ENCODE measurements at places on chromosomes 12 and 14.

DNA sequence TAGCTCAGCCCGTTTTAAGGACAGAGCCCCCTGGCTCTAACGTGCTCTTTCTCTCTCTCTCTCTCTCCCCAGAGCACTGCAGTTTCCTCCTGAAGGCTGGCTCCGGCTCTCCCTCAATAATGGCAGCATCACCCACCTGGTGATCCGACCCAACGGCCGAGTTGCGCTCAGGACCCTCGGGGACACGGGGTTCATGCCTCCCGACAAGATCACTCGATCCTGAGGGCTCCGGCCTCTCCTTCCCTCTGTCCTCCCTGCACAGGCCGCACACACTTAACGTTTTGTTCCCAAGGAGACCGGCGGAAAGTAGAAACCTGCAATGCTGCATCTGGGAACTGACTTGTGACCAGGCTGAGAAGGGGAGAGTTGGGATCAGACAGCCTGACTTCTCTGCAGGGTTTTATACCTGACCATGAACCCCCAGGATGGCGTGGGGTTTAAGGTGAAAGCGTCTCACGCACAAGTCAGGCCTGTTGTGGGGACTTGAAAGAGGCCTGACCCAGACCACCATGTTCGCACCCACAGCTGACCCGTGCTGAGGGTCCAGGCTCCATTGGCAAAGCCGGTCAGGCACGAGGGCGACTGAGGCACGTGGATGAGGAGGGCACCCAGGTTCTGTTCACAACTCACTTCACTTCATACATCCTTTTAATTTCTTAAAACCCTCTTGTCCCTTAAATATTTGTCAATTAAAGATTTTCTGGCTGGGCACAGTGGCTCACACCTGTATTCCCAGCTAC lies 10.1 kb downstream of the PGAM5 start:
- no peak overlapping the region for H3K4me3 ChIP-seq
- H3K4me1 ChIP-seq, result peaks cover 2% of the 10 kb centered on the region
- DNase-seq, result no peak
- no peak overlapping the region for H3K27ac ChIP-seq

DNA sequence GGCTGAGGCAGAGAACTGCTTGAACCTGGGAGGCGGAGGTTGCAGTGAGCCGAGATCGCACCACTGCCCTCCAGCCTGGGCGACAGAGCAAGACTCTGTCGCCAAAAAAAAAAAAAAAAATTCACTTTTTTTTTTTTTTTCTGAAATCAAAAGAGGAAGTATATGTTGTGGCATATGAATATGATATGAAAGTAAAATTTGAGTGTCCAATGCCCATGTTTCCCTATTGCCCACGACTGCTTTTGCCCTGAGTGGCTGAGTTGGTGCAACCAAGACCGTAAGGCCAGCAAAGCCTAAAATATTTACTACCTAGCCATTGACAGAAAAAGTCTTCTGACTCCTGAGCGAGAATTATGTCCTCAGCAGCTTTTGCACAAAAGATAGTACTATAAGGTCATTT lies 101.7 kb upstream of the PARP11 start:
- DNase-seq, result no peak
- H3K4me1 ChIP-seq, result peaks cover 53% of the 10 kb centered on the region
- no peaks in the 10 kb centered on the region for H3K27me3 ChIP-seq
- H3K36me3 ChIP-seq, result peaks cover 12% of the 10 kb centered on the region
- peak overlapping the region; percentile 52 for H3K4me3 ChIP-seq

GRCh38 chr12:31370531-31371255 lies 44.7 kb upstream of the SINHCAF start:
- H3K36me3 ChIP-seq, result no peaks in the 10 kb centered on the region
- peaks cover 2% of the 10 kb centered on the region for H3K27me3 ChIP-seq
- H3K4me3 ChIP-seq, result no peak overlapping the region
- no peak for DNase-seq

- no peak overlapping the region for H3K4me3 ChIP-seq
- H3K36me3 ChIP-seq, result peaks cover 31% of the 10 kb centered on the region
- H3K27me3 ChIP-seq, result no peaks in the 10 kb centered on the region
- no peak overlapping the region for H3K27ac ChIP-seq
Measured at GRCh38 chr12:26798640-26799039, 34.4 kb downstream of the ITPR2 start.

DNA sequence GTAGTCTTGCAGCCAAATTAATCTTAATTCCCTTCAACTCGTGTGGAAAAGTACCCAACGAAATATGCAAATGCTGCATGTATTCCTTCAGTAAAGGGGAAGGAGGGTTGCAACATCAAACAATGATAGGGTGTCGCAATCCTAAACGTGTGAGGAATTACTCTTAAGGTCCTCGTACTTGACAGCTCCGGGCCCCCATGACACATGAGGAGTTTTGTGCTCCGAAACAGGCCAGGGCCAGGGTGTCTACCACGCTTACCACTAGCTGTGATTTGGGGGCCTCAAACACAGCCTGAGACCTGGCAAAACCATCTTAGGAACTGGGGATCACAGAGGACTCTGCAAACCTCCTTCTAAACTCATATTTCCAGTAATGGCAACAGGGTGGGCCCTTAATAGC lies 20.4 kb downstream of the FOS start:
- H3K36me3 ChIP-seq, result no peaks in the 10 kb centered on the region
- H3K4me1 ChIP-seq, result peaks cover 29% of the 10 kb centered on the region
- no peak for DNase-seq
- no peaks in the 10 kb centered on the region for H3K27me3 ChIP-seq

DNA sequence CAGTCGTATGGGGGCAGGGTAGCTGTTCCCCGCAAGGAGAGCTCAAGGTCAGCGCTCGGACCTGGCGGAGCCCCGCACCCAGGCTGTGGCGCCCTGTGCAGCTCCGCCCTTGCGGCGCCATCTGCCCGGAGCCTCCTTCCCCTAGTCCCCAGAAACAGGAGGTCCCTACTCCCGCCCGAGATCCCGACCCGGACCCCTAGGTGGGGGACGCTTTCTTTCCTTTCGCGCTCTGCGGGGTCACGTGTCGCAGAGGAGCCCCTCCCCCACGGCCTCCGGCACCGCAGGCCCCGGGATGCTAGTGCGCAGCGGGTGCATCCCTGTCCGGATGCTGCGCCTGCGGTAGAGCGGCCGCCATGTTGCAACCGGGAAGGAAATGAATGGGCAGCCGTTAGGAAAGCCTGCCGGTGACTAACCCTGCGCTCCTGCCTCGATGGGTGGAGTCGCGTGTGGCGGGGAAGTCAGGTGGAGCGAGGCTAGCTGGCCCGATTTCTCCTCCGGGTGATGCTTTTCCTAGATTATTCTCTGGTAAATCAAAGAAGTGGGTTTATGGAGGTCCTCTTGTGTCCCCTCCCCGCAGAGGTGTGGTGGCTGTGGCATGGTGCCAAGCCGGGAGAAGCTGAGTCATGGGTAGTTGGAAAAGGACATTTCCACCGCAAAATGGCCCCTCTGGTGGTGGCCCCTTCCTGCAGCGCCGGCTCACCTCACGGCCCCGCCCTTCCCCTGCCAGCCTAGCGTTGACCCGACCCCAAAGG lies 804 bp downstream of the GAPDH start:
- peaks cover 52% of the 10 kb centered on the region for H3K36me3 ChIP-seq
- peak overlapping the region; percentile 100 for H3K4me3 ChIP-seq
- H3K27me3 ChIP-seq, result no peaks in the 10 kb centered on the region
- DNase-seq, result peak; percentile 84
- peak overlapping the region; percentile 98 for H3K27ac ChIP-seq
